ENCODE measurements at places on chromosomes 13 and 19. TPM values are rescaled to one million over a fixed set of nuclear protein-coding genes. Genes with fewer than 3 reads are reported as not detected.

DNA sequence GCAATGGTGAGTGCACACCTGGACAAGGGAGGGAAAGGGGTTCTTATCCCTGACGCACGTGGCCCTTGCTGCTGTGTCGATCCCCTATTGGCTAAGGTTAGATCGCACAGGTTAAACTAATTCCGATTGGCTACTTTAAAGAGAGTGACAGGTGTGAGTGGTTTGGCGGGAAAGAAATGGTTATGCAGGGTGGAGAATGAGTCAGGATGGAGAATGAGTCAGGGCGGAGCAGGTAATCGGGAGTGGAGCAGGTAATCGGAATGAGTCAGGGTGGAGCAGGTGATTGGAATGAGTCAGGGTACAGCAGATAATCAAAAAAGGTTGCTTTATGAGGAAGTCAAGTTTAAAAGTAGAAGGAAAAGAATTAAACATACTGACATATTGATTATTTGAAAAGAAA, 24.4 kb upstream of the SIAH3 start:
- no peak overlapping the region for H3K4me3 ChIP-seq
- DNase-seq: no peak
- H3K4me1 ChIP-seq: no peaks in the 10 kb centered on the region
- no peaks in the 10 kb centered on the region for H3K36me3 ChIP-seq

DNA sequence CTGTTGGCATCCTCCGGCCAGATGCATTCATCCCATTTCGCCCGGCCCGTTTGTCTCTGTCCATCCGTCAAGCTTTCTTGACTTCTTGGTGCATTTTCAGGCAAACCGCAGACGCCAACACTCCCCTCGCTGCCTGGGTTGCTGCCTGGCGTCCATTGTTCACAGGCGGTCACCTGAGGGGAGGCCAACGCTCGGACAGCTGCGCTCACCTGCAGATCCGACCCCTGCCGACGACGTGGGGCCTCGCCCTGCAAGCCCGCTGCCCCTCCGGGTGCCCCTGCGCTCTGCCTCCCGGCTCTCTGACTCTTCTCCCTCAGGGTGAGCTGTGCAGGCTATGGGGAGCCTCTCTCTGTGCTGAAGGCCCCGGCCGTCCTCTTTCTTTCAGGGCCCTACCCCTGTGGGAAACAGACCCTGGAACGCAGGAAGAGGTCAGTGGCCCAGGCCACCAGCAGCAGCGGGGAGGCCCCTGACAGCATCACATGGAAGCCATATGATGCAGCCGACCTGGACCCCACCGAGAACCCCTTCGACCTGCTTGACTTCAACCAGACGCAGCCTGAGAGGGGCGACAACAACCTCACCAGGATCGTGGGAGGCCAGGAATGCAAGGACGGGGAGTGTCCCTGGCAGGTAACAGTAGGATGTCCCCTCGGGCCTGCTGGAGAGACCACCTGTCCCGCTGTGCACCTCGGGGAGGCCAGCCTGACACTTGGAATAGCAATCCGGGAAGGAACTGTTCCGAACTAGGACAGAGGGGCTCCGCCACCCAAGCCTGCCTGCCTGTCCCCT, 14.8 kb upstream of the PROZ start:
- no peak for DNase-seq
- H3K27me3 ChIP-seq: no peaks in the 10 kb centered on the region
- H3K4me3 ChIP-seq: no peak overlapping the region

- no peak overlapping the region for H3K4me3 ChIP-seq
- no peak for DNase-seq
- no peak overlapping the region for H3K27ac ChIP-seq
- no peaks in the 10 kb centered on the region for H3K36me3 ChIP-seq
- H3K4me1 ChIP-seq: peaks cover 12% of the 10 kb centered on the region
Observed at GRCh38 chr13:29581666-29582065, 13.8 kb downstream of the SLC7A1 start.

DNA sequence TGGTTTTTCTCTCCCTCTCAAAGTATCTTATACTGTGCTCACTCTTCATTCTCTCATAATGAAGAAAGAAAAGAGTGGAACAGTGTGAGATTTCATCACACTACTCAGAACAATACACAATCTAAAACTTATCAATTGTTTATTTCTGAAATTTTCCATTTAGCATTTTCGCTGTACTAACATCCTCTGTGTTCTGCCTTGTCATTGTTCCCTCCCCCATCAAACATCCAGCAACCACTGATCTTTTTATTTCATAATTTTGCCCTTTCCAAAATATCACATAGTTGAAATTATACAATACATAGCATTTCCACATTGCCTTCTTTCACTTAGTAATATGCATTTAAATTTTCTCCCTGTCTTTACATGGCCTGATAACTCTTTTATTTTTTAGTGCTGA, 658.7 kb downstream of the SLITRK1 start:
- no peak overlapping the region for H3K27ac ChIP-seq
- no peaks in the 10 kb centered on the region for H3K36me3 ChIP-seq
- H3K27me3 ChIP-seq: no peaks in the 10 kb centered on the region
- no peak for DNase-seq
- no peaks in the 10 kb centered on the region for H3K4me1 ChIP-seq

GRCh38 chr13:94181461-94182107, 297.9 kb downstream of the DCT start:
- H3K4me1 ChIP-seq: no peaks in the 10 kb centered on the region
- no peaks in the 10 kb centered on the region for H3K27me3 ChIP-seq

Gene ZNF536
- total RNA-seq: 0.41 TPM

Gene MYO16
- not detected for total RNA-seq

Gene ZNF793
- 12.1 TPM for total RNA-seq

Measured in thoracic aorta (tissue), 2 donors.